ENCODE measurements at places on chromosomes 12 and 14.

GRCh38 chr12:93183940-93184671, 193.6 kb upstream of the NUDT4 start:
- peaks cover 38% of the 10 kb centered on the region for H3K4me1 ChIP-seq
- H3K27ac ChIP-seq = peak overlapping the region; percentile 13
- no peaks in the 10 kb centered on the region for H3K27me3 ChIP-seq
- no peak for DNase-seq
- no peak overlapping the region for H3K4me3 ChIP-seq

GRCh38 chr12:53747095-53747494, 4.7 kb downstream of the CISTR start:
- peaks cover 16% of the 10 kb centered on the region for H3K4me1 ChIP-seq
- peaks cover 53% of the 10 kb centered on the region for H3K27me3 ChIP-seq
- DNase-seq = no peak
- H3K4me3 ChIP-seq = no peak overlapping the region
- H3K27ac ChIP-seq = peak overlapping the region; percentile 15

DNA sequence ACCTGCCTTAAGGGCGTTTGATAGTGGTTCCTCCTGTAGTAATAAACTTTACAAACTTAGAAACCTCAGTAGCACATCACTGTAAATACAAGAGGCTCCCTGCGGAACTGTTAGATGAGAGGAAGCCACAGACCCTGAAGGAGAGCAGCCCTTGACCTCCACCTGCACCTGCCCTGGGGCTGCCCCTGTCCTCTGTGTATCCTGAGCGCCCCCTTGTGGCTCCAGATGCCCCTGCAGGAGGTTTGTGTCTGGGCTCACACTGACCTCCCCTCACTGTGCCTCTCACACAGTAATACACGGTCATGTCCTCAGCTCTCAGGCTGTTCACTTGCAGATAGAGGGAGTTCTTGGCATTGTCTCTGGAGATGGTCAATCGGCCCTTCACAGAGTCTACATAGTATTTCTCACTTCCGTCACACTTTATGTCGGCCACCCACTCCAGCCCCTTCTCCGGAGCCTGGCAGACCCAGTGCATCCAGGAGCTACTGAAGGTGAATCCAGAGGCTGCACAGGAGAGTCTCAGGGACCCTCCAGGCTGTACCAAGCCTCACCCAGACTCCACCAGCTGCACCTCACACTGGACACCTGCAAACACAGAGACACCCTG, 1059.8 kb downstream of the TMEM121 start:
- H3K27me3 ChIP-seq = peaks cover 21% of the 10 kb centered on the region
- peaks cover 13% of the 10 kb centered on the region for H3K4me1 ChIP-seq
- no peaks in the 10 kb centered on the region for H3K36me3 ChIP-seq
- no peak overlapping the region for H3K4me3 ChIP-seq
- H3K27ac ChIP-seq = no peak overlapping the region
- DNase-seq = peak; percentile 79

GRCh38 chr14:43647302-43647701, 859.8 kb downstream of the FSCB start:
- no peaks in the 10 kb centered on the region for H3K27me3 ChIP-seq
- H3K36me3 ChIP-seq = no peaks in the 10 kb centered on the region
- H3K4me1 ChIP-seq = no peaks in the 10 kb centered on the region
- no peak overlapping the region for H3K27ac ChIP-seq
- no peak overlapping the region for H3K4me3 ChIP-seq

Data from activated naive CD8-positive, alpha-beta T cell treated with anti-CD3 and anti-CD28 coated beads, Interleukin-2, amount 50 U/mL, for 24 hours (primary cell).